ENCODE measurements at places on chromosomes 7 and 10. TPM values are rescaled to one million over a fixed set of nuclear protein-coding genes. Genes with fewer than 3 reads are reported as not detected.

Gene MACROH2A2
- 5.2 TPM for total RNA-seq

Gene RPP38
- 22.0 TPM for total RNA-seq

Gene WNT8B
- total RNA-seq: 0.17 TPM

GRCh38 chr10:105188737-105189462 is 547.8 kb downstream of the SORCS3 start:
- H3K27me3 ChIP-seq: no peaks in the 10 kb centered on the region
- DNase-seq: no peak
- no peaks in the 10 kb centered on the region for H3K36me3 ChIP-seq
- no peak overlapping the region for H3K4me3 ChIP-seq
- H3K4me1 ChIP-seq: no peaks in the 10 kb centered on the region

GRCh38 chr10:124106241-124106879 is 13.0 kb upstream of the CHST15 start:
- no peaks in the 10 kb centered on the region for H3K27me3 ChIP-seq
- no peaks in the 10 kb centered on the region for H3K36me3 ChIP-seq
- H3K4me1 ChIP-seq: peaks cover 17% of the 10 kb centered on the region
- no peak for DNase-seq
- no peak overlapping the region for H3K4me3 ChIP-seq

DNA sequence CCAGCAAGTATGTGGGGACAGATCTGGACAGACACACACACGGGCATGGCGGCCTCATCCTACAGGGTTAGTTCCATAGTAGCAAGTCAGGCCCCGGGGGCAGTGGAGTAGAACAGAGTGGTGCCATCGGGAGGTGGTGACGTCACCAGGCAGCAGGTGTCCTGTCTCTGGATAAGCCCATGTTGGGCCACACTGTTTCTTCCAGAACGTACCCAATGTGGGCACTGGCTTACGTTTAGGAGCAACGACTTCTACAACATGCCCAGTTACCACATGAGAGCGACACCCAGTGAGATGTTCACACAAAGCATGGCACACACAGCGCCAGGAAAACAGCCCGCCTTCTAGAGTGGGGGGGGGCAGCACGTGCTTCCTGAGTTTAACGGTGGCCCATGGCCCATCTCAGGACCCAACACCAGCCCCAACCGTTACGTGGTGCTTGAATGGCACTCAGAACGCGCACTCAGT is 67.8 kb downstream of the CTBP2 start:
- peak overlapping the region; percentile 76 for H3K27ac ChIP-seq
- H3K4me3 ChIP-seq: no peak overlapping the region
- H3K36me3 ChIP-seq: peaks cover 8% of the 10 kb centered on the region
- H3K4me1 ChIP-seq: peaks cover 64% of the 10 kb centered on the region
- DNase-seq: no peak

Gene ERV3-1
- total RNA-seq: 20.9 TPM

Measured in upper lobe of left lung (tissue), 6 donors.